ENCODE measurements at places on chromosomes 3 and 15. TPM values are rescaled to one million over a fixed set of nuclear protein-coding genes. Genes with fewer than 3 reads are reported as not detected.

The NR1I2 gene
- total RNA-seq = 0.23 TPM

The RSRC1 gene
- 24.7 TPM for total RNA-seq

DNA sequence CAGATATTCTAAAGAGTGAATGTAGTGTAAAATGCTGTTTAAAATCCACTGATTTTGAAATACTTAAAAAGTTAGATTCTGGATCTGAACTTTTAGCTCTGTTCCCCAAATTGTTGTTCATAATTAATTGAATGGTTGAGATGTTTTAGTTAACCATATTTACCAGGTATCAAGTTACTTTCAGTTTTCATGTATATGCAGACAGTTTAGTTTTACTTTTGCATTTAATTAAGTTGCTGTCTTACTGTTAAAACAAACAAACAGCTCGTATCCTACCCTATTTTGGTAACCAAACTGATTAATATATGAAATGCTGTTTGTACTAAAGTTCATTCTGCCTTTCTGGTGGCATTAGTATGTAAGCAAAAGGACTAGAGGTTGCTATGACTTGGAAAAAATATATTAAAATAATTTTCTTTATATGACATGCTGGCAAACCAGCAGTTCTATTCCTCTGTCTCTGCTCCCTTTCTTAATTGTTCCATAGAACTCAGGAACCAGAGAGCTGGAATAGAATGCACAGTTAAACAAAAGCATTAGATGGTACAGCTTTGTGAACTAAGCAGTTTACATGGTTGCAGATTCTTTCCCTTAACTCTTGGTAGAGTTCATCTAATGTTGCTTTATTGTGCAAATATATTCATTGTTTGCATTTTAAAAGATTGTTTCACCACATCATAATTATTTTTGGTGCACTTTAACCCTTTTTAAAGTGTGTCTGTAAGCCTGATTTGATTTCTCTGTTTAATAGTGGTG lies 39.5 kb upstream of the SCAANT1 start:
- H3K36me3 ChIP-seq = peaks cover 19% of the 10 kb centered on the region
- no peak overlapping the region for H3K4me3 ChIP-seq
- DNase-seq = no peak
- H3K27ac ChIP-seq = no peak overlapping the region

DNA sequence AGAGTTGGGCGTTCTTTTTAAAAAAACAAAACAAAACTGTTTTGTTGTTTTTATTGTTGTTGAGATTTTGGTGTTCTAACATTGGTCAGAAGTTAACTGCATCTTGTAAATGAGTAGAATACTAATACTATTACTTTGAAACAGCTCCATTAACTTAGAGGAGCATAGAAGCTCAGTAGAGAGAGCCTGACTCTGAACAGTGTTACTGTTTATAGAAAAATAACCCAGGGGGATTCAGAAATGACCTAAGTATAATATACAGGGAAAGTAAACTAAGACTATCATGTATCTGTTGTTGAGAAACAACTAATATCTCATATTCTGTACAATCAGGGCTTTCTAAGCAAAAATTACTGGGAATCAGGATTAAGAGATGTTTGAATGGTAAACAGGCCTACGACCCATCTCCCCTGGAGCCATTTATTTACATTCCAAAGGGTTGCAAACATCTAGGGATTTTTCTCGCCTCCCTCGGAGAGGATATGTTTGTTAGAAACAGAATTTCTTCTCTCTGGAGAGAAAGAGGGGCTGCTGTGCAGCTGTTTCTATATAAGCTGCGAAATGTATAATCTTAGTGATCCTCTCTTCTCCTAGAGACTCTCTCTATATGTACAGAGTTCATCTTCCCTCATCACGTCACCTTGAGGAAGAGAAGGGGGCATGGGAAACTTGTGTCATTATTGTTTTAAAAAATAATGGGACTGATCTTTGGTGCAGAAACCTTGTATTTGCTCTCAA lies 827.5 kb upstream of the DPPA4 start:
- no peak for DNase-seq
- no peaks in the 10 kb centered on the region for H3K27me3 ChIP-seq
- no peak overlapping the region for H3K4me3 ChIP-seq
- no peaks in the 10 kb centered on the region for H3K36me3 ChIP-seq
- no peaks in the 10 kb centered on the region for H3K4me1 ChIP-seq

GRCh38 chr3:177196008-177196455 lies 1.2 kb downstream of the TBL1XR1 start:
- no peak for DNase-seq
- peak overlapping the region; percentile 99 for H3K27ac ChIP-seq
- H3K36me3 ChIP-seq = peaks cover 10% of the 10 kb centered on the region
- H3K4me3 ChIP-seq = peak overlapping the region; percentile 99

DNA sequence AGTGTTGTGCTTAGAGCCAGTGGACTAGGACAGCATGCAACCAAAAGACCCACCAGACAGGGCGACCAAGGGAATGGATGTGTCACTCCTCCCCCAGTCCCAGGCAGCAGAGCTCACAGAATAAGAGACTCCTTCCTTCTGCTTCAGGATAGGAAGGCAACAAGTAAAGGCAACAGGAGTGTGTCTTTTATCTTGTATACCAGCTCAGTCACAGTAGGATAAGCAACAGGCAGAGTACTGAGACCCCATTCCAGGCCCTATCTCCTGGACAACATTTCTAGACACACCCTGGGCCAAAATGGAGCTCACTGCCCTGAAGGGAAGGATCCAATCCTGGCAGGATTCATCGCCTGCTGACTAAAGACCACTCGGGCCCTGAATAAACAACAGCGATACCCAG lies 25.0 kb downstream of the PDCD10 start:
- H3K36me3 ChIP-seq = peaks cover 27% of the 10 kb centered on the region
- H3K4me3 ChIP-seq = no peak overlapping the region
- DNase-seq = no peak
- peaks cover 25% of the 10 kb centered on the region for H3K4me1 ChIP-seq
- H3K27ac ChIP-seq = peak overlapping the region; percentile 44
- no peaks in the 10 kb centered on the region for H3K27me3 ChIP-seq

GRCh38 chr15:31852933-31853799 lies 177.1 kb upstream of the CHRNA7 start:
- no peaks in the 10 kb centered on the region for H3K4me1 ChIP-seq
- no peak overlapping the region for H3K4me3 ChIP-seq
- no peak overlapping the region for H3K27ac ChIP-seq
- no peaks in the 10 kb centered on the region for H3K36me3 ChIP-seq
- DNase-seq = no peak
- peaks cover 2% of the 10 kb centered on the region for H3K27me3 ChIP-seq

- H3K27ac ChIP-seq = no peak overlapping the region
- peaks cover 32% of the 10 kb centered on the region for H3K36me3 ChIP-seq
- no peak for DNase-seq
- H3K4me1 ChIP-seq = peaks cover 58% of the 10 kb centered on the region
- H3K4me3 ChIP-seq = no peak overlapping the region
- H3K27me3 ChIP-seq = no peaks in the 10 kb centered on the region
These were observed 170.3 kb downstream of the CHDH start for GRCh38 chr3:53675942-53676341.

DNA sequence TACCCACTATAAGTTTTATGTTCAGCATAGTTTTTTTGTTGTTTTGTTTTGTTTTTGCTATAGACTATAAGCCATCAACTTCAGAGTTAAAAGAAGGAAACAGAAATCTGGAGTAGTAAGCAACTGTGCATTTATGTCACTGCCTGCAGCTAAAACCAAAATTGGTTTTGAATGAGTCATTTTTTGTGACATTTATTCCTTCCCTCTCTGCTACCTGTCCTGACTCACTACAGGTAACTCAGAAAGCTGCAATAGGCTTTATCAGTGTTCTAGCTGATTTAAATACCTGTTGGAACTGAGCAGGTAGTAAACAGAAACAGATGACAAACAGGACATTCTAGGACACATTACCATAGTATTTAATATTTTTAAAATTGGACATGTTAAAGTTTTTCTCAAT lies 393.3 kb upstream of the WNT5A start:
- no peak for DNase-seq
- H3K27me3 ChIP-seq = no peaks in the 10 kb centered on the region
- H3K36me3 ChIP-seq = no peaks in the 10 kb centered on the region
- no peak overlapping the region for H3K4me3 ChIP-seq
- no peak overlapping the region for H3K27ac ChIP-seq
- peaks cover 2% of the 10 kb centered on the region for H3K4me1 ChIP-seq

- no peak for DNase-seq
These were observed 20.0 kb upstream of the CILP start for GRCh38 chr15:65231306-65231705.

GRCh38 chr3:11638495-11639358 lies 5.0 kb downstream of the VGLL4 start:
- peak overlapping the region; percentile 65 for H3K4me3 ChIP-seq
- peaks cover 91% of the 10 kb centered on the region for H3K4me1 ChIP-seq
- H3K27me3 ChIP-seq = peaks cover 23% of the 10 kb centered on the region
- H3K36me3 ChIP-seq = peaks cover 16% of the 10 kb centered on the region
- peak overlapping the region; percentile 98 for H3K27ac ChIP-seq

DNA sequence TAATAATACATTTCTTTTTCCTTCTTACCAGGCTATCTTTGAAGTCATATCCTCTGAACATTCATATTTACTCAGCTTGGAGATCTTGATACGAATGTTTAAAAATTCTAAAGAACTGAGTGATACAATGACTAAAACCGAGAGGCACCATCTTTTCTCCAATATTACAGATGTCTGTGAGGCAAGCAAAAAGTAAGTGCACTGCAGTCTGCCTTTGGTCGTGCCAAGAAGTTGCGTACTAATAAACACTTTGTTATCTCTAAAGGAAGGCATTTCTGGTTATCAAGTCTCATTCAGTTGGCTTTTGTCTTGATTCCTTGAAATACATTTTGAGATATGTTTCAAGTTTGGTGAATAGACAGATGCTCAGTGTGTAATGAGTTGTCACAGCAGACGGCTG lies 31.6 kb downstream of the ARHGEF26 start:
- no peak overlapping the region for H3K4me3 ChIP-seq
- peaks cover 11% of the 10 kb centered on the region for H3K4me1 ChIP-seq
- H3K27me3 ChIP-seq = no peaks in the 10 kb centered on the region

GRCh38 chr3:89300981-89301380 lies 193.6 kb downstream of the EPHA3 start:
- H3K4me3 ChIP-seq = no peak overlapping the region
- DNase-seq = no peak
- H3K36me3 ChIP-seq = no peaks in the 10 kb centered on the region
- no peak overlapping the region for H3K27ac ChIP-seq
- no peaks in the 10 kb centered on the region for H3K27me3 ChIP-seq

GRCh38 chr15:54577476-54578250 lies 599.4 kb downstream of the UNC13C start:
- no peaks in the 10 kb centered on the region for H3K36me3 ChIP-seq
- DNase-seq = no peak
- H3K4me3 ChIP-seq = no peak overlapping the region

DNA sequence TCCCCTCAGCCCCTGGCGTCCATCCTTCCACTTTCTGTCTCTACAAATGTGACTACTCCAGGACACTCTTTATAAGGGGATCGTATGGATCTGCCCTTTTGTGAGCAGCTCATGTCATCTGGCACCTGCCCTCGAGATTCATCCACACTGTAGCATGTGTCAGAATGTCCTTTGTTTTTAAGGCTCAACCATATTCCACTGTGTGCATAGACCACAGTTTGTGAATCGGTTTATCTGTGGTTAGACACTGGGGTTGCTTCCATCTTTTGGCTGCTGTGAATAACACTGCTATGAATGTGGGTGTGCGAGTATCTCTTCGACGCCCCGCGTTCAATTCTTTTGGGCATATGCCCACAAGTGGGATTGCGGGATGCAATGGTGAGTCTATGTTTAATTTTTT lies 167.9 kb downstream of the NUP210 start:
- no peak for DNase-seq
- H3K27ac ChIP-seq = peak overlapping the region; percentile 31

GRCh38 chr15:87215100-87215499 lies 1041.4 kb downstream of the NTRK3 start:
- H3K4me1 ChIP-seq = peaks cover 3% of the 10 kb centered on the region
- H3K27ac ChIP-seq = no peak overlapping the region
- no peak overlapping the region for H3K4me3 ChIP-seq

DNA sequence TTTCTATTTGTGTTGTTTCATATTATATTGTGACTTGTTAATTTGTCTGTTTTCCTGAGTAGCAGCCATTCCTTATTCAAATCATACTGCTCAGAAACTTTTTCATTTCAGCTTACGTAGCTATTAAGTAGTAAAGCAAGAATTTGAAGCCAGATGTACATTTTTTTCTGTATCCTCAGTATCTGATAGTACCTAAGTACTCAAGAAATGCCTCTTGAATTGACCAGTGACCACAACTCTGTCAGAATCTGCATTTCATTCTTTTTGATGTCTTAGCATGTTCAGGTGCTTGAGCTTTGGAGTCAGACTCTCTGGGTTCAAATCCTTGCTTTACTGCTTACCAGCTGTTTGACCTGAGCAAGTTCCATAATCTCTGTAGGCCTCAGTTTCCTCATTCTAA lies 30.6 kb downstream of the ZFAND6 start:
- H3K4me1 ChIP-seq = peaks cover 3% of the 10 kb centered on the region
- H3K36me3 ChIP-seq = peaks cover 9% of the 10 kb centered on the region
- no peak for DNase-seq
- H3K27ac ChIP-seq = no peak overlapping the region

DNA sequence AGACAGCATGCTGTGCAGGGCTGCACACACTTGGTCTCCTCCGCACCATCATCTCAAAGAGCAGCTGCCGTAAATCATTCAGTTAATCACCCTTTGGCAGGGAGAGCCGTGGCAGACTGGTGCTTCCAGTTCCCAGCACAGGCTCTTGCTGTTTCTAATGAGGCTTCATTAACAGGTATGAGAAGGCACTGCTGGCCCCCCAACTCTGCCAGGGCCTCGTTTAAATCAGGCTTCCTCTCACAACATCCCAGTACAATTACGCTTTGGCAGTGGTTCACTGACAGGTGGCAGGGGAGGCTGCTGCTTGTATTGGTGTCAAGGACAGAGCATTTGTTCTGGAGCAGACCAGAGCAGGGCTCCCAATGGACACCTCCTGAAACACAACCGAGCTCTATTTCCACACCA lies 77.1 kb downstream of the BFSP2 start:
- H3K27ac ChIP-seq = no peak overlapping the region
- H3K4me3 ChIP-seq = no peak overlapping the region
- H3K27me3 ChIP-seq = peaks cover 2% of the 10 kb centered on the region
- peaks cover 26% of the 10 kb centered on the region for H3K4me1 ChIP-seq
- no peaks in the 10 kb centered on the region for H3K36me3 ChIP-seq
- no peak for DNase-seq

GRCh38 chr3:166351461-166351860 lies 514.2 kb upstream of the BCHE start:
- H3K4me1 ChIP-seq = no peaks in the 10 kb centered on the region
- H3K27ac ChIP-seq = no peak overlapping the region
- H3K27me3 ChIP-seq = no peaks in the 10 kb centered on the region
- H3K4me3 ChIP-seq = no peak overlapping the region
- H3K36me3 ChIP-seq = no peaks in the 10 kb centered on the region
- no peak for DNase-seq

- H3K27me3 ChIP-seq = no peaks in the 10 kb centered on the region
- H3K27ac ChIP-seq = no peak overlapping the region
- H3K4me3 ChIP-seq = no peak overlapping the region
- no peaks in the 10 kb centered on the region for H3K36me3 ChIP-seq
These were observed 37.1 kb downstream of the MAP3K13 start for GRCh38 chr3:185399737-185400667.

- no peak for DNase-seq
- no peaks in the 10 kb centered on the region for H3K36me3 ChIP-seq
- no peak overlapping the region for H3K4me3 ChIP-seq
- H3K27ac ChIP-seq = no peak overlapping the region
- no peaks in the 10 kb centered on the region for H3K4me1 ChIP-seq
These were observed 507.0 kb downstream of the ZPLD1 start for GRCh38 chr3:102941786-102942185.

- peaks cover 11% of the 10 kb centered on the region for H3K36me3 ChIP-seq
- peaks cover 4% of the 10 kb centered on the region for H3K4me1 ChIP-seq
- no peak for DNase-seq
- H3K27ac ChIP-seq = no peak overlapping the region
- no peak overlapping the region for H3K4me3 ChIP-seq
- H3K27me3 ChIP-seq = peaks cover 9% of the 10 kb centered on the region
These were observed 15.1 kb upstream of the PRICKLE2 start for GRCh38 chr3:64240396-64240795.
